ENCODE measurements at places on chromosomes 6 and 20.

- DNase-seq: no peak
Measured at GRCh38 chr20:63807654-63808053, 23.4 kb downstream of the ZBTB46 start.

GRCh38 chr20:63318391-63319163, 25.6 kb downstream of the COL20A1 start:
- DNase-seq: no peak

DNA sequence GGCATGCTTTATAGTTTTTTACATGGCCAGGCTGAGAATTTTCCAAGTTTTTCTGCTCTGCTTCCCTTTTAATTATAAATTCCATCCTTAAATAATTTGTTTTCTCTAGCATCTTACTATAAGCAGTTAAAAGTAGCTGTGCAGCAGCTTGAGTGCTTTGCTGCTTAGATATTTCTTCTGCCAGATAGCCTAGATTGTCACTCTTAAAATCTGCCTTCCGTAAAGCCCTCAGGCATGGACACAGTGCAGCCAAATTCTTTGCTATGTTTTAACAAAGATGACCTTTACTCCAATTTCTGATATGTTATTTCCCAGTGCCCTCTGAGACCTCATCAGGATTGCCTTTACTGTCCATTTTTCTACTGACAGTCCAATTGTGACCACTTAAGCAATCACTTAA, 92.6 kb upstream of the SGK1 start:
- no peak for DNase-seq

DNA sequence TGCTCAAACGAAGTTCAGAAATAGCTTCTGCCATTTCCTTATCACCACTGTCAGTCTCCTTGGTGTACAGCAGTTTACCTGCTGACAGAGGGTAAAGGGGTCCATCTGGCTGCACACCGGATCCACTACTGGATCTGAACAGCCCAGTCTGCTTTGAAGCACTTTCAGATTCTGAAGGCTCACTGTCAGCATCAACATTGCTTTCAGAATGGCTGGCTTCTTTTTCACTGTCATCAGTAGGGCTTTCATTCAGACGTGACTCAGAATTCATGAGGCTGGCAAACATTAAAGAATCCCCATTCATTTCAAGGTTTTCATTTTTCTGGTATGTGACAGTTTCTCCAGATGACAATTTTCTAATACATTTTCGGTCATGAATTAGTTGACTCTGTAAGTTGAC, 21.0 kb upstream of the PNISR start:
- DNase-seq: no peak

DNA sequence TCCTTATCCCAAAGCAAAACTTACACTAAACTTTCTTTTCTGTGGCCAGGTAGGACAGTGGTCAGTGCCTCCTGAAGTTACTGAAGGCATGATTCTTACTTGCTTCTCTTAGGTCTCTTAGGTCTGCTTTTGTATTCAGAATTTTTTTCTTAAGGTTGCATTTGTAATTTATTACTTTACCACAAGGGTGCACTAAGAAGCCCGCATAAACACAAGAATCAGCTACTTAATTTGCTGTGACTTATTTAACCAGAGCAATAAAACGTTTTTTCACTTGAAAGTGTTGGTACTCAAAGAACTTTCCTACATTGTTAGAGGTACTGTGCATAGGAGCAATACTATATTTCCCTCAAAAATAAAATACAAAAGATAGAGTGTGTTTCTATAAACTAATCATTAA, 75.4 kb upstream of the LAMA2 start:
- no peak for DNase-seq

Measured in stimulated activated CD4-positive, alpha-beta T cell treated with anti-CD3 and anti-CD28 coated beads, Interleukin-4, amount 100 ng/mL, for 1 hour (primary cell).